Heart left ventricle (tissue), 16 donors: ENCODE measurements at places on chromosomes 1 and 21. TPM values are rescaled to one million over a fixed set of nuclear protein-coding genes. Genes with fewer than 3 reads are reported as not detected.
A peak's percentile ranks its signal among the peaks of the same experiment; 100 is the strongest.

The PERM1 gene
- polyA plus RNA-seq: 353 TPM

The TMEM200B gene
- polyA plus RNA-seq: 1.9 TPM

The ETV3L gene
- polyA plus RNA-seq: not detected

The IGSF21 gene
- 0.90 TPM for polyA plus RNA-seq

The GNAI3 gene
- 3.0 TPM for polyA plus RNA-seq

The AMY1C gene
- polyA plus RNA-seq: not detected

The PTAFR gene
- polyA plus RNA-seq: 2.1 TPM

The S100A7A gene
- not detected for polyA plus RNA-seq

The FAM177B gene
- not detected for polyA plus RNA-seq

The IQCC gene
- polyA plus RNA-seq: 0.83 TPM

The CD101 gene
- 0.38 TPM for polyA plus RNA-seq

The SLC35A3 gene
- polyA plus RNA-seq: 6.4 TPM

The SLC27A3 gene
- 29.4 TPM for polyA plus RNA-seq

The SMIM1 gene
- 3.8 TPM for polyA plus RNA-seq

GRCh38 chr1:62437273-62437940 lies 558 bp downstream of the USP1 start:
- peak; percentile 71 for DNase-seq

DNA sequence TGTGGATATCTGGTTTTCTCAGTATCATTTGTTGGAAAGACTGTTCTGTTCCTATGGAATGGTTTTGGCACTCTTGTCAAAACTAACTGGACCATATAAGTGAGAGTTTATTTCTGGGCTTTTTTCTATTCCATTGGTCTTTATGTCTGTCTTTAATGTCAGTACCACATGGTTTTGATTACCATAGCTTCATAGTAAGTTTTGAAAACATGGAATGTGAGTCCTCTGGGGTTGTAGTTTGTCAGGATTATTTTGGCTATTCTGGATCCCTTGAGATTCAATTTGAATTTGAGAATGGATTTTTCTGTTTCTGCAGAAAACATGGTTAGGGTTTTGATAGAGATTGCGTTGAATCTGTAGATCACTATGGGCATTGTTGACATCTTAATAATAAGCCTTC lies 107.9 kb downstream of the ZFYVE9 start:
- no peak for DNase-seq

- no peak for DNase-seq
Measured at GRCh38 chr1:231186356-231187115, 24.7 kb downstream of the TRIM67 start.

DNA sequence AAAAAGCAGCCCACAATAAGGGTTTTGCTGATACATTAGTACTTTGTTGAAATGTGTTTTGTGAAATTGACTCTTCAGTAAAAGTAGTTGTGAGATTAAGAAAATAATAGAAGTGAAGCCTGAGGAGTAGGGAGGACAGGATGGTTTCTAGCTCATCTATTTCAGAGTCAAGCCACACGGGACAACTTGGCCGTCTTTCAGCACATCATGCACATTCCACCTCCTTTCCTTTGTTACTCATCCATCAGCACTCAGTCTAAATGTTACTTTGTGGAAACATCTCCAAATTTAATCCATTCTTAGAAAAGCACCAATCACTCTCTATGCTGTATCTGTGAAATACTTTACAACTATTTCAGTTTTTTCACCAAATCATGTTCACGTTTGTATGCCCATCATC lies 223.3 kb downstream of the FGGY start:
- DNase-seq: no peak

- DNase-seq: no peak
Measured at GRCh38 chr1:99756598-99756997, 9.8 kb downstream of the FRRS1 start.

DNA sequence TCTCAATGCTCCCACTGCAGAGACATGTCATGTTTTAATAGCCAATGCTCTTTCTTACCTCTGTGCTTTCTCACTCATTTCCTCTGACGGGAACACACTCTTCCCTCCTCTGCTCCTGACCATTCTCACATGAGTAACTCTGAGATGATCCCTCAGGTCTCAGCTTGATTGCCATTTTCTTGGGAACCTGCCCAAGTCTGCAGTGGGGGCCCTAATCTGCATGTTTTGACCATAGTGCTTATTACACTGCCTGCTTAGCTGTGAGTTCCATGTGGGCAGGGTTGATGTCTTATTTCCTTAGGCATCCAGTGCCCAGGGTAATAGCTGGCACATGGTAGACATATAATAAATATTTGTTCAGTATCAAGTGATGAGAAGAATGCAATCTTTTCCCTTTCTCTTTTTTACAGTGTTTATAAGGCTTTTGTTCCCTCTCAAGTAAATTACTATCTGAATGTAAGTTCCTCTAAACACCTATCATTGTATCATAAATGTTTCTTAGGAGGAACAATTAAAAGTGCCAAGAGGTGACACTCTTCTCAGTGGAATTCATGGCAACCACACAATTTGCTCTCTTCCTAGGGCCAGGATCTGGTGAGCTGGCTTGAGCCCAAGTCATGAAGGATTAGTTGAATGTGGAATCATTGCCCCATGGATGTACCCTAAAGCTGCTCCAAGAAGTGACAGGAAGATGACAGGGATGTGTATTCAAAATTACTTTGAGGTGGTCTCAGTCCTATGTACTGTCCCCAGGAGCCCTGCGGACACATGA lies 485.4 kb upstream of the USP24 start:
- DNase-seq: no peak

DNA sequence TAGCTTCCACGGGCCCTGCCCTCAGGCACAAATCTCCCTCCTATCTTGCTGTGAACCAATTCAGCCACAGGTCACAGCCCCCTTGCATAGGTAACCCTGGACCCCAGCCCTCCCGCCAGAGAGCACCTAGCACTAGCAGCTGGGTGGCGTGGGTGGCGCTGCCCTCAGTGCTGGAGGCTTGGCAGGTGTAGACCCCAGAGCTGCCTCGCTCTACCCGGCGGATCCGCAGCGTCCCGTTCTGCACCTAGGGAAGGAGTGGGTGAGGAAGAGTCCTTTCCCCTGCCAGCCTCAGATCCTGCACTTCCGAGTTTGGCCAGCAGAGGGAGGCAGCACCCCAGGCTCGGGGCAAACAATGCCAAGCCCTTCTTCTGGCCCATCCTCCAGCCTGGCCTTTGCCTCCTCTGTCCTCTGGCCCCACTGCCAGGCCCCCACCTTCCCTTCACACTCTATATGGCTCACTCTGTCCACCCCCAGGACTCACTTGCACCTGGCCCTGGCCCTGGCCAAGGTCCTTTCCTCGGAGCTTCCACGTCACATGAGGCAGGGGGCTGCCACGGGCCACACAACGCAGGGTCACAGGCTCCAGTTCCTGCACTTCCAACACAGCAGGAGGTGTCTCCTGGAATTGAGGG lies 9.0 kb downstream of the IGSF9 start:
- DNase-seq: peak; percentile 71

DNA sequence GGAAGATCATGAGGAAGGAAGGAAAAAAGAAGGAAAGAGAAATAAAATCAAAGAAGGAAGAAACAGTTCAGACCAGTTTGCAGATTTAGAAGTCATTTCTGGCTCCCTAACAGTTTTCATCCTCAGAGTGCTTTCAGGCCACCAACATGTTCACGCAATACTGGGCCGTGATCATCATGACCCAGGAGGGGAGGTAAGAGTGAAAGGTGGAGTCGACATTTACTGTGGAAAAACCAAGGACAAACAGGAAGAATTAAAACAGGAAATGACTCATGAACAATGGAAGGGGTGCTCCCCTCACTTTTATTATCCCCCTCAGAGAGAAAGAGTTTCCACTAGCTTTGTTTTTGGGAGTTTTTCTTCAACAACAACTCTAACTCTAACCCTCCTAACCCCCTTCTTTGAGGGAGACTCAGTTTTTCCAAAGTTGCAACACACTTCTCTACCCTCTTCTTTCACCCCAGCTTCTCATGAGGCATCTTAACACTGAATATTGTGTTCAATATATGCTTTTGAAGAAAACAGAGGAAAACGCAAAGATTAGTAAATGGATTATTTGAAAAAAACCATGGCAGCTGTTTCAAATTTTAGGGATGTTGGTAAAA lies 60.4 kb downstream of the VANGL2 start:
- DNase-seq: no peak

GRCh38 chr1:56719171-56719570 lies 74.1 kb downstream of the PRKAA2 start:
- DNase-seq: no peak

DNA sequence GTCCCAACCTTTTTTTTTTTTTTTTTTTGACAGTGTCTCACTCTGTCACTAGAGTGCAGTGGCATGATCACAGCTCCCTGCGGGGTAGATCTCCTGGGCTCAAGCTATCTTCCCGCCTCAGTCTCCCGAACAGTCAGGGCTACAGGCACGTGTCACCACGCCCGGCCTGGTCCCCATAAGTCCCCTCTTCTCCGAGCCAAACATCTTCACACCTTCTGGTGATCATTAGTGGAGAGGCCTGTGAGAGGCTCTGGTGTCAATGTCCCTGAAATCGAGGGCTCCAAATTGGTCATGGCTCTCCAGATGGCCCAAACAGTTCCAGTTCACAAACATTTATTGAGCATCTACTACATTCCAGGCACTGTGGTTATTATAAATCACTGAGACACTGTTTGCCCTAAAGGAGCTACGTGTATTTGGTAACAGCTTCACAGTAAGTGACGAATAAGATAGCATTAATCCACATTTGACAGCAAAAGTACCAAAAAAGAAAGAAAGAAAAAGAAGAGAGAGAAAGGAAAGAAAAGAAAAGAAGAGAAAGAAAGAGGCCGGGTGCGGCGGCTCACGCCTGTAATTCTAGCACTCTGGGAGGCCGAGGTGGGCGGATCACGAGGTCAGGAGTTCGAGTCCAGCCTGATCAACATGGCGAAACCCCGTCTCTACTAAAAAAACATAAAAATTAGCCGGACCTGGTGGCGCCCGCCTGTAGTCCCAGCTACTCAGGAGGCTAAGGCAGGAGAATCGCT lies 867 bp upstream of the TIMM17A start:
- DNase-seq: no peak

- no peak for DNase-seq
Measured at GRCh38 chr21:40165773-40166070, 298.5 kb downstream of the PCP4 start.

- DNase-seq: no peak
Measured at GRCh38 chr1:24118410-24119242, 6.7 kb upstream of the MYOM3 start.

- no peak for DNase-seq
Measured at GRCh38 chr1:65423884-65424572, 3.6 kb downstream of the LEPR start.

- no peak for DNase-seq
Measured at GRCh38 chr1:248913933-248914332, 7.9 kb downstream of the PGBD2 start.

- DNase-seq: no peak
Measured at GRCh38 chr1:114499478-114499877, 11.5 kb downstream of the TRIM33 start.

DNA sequence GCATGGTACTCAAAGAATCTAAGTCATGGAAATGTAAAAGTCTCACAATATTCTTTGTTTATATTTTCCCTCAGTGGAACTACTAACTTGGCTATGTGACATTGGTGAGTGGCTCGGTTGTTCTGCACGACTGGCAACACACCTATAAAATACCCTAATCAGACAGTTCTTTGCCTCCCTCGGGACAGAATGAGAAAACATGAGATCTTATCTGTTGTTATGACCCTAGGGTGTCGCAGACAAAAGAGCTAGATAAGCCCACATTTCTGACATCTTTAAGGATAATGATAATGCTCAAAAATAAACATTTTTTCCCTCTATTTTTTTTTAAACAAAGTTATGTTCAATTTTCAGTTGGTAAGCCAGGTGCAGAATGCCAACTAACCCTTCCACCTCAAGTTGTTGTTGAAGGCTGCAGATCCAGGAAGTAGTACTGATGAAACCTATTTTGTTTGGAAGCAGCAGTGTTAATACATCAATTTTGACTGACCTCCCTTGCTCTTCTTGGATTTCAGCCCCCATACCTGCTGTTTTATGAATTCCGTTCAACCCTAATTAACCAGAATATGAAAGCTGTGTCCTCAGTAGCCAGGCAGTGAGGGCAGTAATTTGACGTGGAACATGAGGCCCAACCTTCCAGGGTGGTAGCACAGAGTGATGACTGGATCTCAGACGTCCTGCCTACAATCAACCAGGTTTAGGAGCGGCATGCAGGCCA lies 108.7 kb upstream of the DUSP10 start:
- DNase-seq: no peak

DNA sequence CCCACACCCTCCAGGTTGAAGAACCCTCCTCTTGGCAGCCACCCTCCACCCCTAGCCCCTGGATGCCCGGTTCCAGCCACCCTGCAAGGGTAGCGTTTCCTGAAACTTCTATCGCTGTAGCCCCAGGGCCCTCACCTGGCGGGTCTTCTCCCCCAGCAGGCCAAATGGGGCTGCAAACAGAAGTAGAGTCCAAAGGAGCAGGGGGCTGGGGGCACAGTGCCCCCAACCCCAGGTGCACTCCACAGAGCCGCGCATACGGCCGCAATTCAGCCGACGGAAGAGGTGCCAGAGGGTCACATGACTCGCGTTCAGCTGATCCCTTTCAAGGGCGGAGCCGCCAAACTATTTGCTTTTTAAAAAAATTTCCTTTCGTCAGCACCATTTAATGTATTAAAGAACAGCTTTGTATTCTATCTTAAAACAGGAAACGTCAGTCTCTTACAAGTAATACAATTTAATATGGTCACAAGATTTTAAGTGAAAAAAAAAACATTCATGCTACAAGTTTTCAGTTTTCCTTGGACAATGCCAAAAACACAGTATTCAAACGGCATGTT lies at the start of gene GLMP:
Gene GLMP, minus strand, starts transcription at position 289 of the 557 bp plus-strand sequence. Its CDS starts 34 bp downstream, at position 255.
- peak; percentile 69 for DNase-seq

DNA sequence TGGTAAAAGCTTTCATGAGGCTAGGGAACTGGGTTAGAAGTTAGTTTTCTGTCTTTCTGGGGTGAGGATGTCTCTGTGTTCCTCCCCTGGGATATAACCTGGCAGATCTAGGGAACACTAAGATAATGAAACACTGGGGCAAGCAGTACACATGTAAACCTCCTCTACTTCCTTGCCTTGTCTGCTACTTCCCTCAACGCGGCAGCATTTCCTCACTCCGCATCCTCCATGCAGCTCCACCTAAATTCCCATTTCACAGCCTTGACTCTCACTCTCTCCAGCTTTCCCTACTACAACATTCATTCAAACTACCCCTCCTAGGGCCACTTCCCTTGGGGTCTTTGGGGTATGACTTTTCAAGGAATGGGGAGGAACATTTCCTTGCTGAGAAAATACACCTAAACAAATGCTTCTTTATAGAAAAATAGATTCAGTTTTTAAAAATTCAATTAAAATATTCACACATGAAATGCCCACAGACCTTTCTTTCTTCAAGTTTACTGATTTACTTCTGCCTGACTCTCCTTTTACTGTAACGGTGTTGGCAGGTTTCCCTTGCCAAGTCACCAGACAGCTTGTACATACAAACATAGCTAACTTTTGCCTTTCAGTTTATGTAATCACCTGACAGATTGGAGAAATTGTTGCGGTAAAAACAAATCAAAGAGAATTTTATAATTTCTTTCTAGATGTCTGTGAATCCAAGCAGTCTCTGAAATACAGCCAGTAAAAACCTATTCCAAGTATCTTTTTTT lies 90.1 kb downstream of the TNFSF18 start:
- DNase-seq: no peak
